ENCODE measurements at places on chromosomes 5 and 9. TPM values are rescaled to one million over a fixed set of nuclear protein-coding genes. Genes with fewer than 3 reads are reported as not detected.

DNA sequence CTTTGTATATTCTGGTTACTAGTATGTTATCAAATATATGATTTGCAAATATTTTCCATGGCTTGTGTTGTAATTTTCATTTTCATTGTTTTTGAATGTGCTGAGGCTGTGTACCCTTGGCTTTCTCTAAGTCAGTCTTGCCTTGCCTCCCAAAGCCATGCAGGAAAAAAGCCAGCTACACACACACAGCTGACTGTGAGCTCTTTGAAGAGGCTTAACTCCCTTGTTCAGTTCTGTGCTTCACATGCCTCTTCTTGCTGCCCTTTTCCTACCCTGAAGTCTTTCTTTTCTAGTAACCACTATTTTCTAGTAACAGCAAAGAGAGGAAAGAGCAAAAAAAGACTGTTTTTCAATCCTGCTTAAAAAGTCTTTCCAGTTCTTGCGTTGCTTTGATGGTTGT is 53.9 kb downstream of the KCNN2 start:
- DNase-seq = no peak

DNA sequence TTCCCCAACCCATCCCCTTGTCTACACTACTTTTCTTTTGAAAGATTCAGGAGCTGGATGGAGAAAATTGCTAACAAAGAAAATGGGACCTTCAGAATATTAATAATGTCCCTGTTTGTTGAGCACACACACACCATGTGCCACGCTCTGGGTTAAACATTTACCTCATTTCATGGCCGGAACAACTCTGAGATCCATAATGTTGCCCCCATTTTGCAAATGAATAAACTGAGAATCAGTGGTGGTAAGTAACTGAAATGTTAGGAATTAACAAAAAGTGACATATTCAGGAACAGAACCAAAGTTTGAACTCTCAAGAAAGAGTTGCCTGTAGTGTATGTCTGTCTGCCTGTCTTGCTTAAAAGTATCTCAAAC is 51.4 kb upstream of the SMAD5 start:
- DNase-seq = no peak

DNA sequence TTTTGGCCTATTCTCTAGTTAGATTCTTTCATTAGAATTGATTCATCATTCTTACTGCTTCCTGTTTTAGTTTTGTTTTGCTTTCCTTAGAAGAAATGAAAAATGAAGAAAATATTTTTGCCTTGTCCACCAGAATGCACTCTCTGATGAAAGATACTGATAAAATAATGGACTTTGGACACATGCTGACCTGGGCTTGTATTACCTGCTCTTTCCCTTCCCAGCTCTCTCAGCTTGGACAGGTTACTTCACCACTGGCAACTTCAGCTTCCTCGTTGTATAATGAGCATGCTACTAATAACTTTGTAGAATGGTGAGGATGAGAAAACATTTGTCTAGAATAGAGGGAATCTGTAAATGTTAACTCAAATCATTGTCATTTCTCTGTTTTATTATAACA is 1468.1 kb upstream of the WWC1 start:
- DNase-seq = no peak

Gene DDX46
- total RNA-seq = 40.3 TPM

Gene GDF9
- total RNA-seq = 0.21 TPM

All from HT1080 (cell line).